ENCODE measurements at places on chromosomes 7 and 10. TPM values are rescaled to one million over a fixed set of nuclear protein-coding genes. Genes with fewer than 3 reads are reported as not detected.

Gene PANK1
- total RNA-seq: 55.9 TPM

Gene HABP2
- 162 TPM for total RNA-seq

Gene ERVW-1
- total RNA-seq: not detected

Gene CYP2C9
- total RNA-seq: 1,649 TPM

Gene RGR
- total RNA-seq: not detected

Gene LBX1
- total RNA-seq: not detected

Gene OR9A2
- total RNA-seq: not detected

Gene OR2A12
- total RNA-seq: not detected

Gene TRIM8
- total RNA-seq: 40.1 TPM

DNA sequence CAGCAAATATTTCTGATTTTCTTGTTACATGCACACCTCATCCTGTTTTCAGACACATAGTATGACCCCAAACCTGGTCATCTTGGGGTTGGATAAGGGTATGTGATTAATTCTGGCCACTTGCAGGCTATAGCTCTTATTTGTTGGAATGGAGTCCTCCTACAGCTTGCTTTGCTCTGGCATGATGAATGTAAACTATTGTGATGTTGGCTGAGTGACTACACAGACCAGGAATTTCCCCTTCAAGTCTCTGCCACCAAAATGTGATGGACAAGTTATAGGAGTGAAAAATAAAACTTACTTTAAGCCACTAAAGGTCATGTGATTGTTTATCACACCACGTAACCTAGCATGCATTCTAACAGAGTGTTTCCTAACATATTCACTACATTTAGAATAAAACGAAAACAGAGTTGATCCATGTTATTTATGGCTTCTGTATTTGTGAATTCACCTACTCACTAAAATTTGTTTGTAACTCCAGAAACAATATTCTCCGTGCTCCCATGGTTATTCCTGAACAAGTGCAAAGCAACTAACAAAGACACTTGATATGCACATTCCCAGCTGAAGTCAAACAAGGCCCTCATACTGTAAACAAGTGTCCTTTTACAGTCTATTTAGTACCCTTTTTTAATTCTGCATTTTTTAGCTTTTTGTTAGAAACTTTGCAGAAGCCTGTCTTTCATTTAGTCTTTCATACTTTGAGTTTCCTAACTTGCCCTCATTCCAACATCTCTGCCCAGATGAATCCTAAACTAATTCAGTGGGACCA, 599.2 kb upstream of the PCDH15 start:
- DNase-seq: no peak

DNA sequence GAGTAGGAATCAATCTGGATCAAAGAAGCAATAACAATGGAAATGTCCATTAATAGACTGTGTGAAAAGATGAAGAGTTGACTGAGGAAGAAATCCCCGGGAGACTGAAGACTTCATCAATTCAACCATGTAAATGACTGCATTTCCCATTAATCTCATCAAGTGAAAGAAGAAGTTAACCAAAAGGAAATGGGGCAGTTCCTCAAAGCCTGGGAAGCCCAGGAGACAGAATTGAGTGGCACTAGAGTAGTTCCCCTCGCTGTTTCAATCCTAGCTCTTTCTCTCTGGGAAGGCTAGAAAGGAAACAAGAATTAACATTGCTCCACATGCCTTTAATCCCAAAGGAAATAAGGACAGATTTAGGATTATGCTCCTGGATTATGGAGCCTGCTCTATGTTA, 4.8 kb upstream of the OR6V1 start:
- no peak for DNase-seq

DNA sequence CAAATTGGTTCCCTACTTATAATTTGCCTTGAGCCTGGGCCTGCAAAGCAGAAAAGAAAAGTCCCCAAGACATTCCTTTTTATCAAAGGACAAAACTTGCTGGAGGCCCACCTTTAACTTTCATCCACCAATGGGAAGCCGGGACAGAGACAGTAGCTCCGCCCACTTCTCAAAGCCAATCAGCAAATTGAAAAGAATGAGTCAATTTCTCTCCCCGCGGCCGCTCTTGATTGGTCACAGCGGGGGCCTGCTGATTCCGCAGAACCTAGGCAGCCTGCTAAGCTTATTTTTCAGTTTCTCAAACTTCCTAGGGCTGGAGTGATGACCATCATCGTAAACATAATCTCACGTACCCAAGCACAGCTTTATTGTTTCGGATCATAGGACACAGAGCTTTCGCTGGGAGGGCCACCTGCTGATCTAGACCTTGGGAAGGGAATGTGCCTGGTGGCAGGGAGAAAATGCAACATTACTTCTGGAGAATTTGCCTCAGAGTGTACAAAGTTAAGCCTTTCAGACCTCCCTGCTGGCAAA, at the start of gene SLC13A4:
Gene SLC13A4, minus strand, starts transcription at position 51 of the 534 bp plus-strand sequence. CDS start 690 bp downstream, outside the sequence.
- DNase-seq: no peak

GRCh38 chr10:117830787-117831212, 215.9 kb downstream of the RAB11FIP2 start:
- no peak for DNase-seq

- DNase-seq: no peak
These were observed 78.4 kb downstream of the NXPH1 start for GRCh38 chr7:8511855-8512254.

DNA sequence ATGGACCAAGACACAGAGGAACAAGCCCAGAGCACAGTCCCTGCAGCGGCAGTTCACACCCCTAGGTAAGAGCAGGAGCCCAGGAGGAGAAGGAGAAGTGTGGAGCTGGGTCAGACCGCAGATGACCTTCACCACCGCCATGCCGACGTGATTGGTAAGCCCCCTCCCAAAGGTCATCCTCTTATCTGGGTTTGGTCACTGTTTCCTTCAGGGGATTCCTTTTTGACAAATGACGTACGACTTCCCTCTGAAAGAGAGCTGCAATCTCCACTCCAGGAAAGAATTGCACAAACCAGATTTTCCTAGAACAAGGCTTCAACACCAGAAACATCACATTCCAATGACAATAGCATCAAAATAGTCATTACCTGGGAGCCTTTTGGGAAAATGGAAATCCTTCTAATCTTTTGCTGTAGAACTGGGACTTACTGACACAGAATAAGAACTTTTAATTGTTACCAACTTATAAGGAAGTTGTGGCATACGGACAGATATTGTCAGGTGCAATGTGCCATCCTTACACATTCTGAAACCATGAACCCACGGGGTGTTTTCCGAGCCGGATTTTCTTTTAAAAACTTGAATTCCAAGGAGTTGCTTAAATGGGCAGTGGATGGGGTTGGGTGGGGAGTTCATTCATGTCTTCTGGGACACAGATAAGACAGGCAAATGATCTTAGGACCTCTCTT, 20.8 kb upstream of the ADAM12 start:
- DNase-seq: no peak

DNA sequence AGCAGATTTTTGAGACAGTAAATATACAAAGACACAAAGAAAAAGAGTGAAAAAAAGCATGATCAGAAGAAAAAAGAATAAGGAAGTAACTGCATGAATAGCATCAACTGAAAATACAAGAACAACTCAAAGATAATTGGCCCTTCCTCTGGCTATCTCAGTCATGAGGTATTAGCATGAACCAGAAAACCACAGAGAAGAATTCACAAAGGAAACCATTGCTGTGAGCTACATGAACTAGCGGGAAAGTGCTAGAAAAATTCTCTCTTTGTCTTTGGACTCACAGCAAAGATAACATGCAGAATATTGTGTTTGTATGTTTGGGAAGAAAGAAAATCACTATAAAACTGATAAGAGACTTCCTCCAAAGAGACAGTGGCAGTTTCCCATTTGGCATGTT, 82.9 kb downstream of the SORCS1 start:
- DNase-seq: no peak

GRCh38 chr7:78019447-78020135, 221.0 kb downstream of the PHTF2 start:
- peak; percentile 95 for DNase-seq

GRCh38 chr7:149175150-149175549, 20.2 kb upstream of the ZNF282 start:
- DNase-seq: no peak

- no peak for DNase-seq
These were observed 150.4 kb upstream of the PRPS1L1 start for GRCh38 chr7:18177815-18178660.

GRCh38 chr7:2243458-2243857, 1.4 kb downstream of the NUDT1 start:
- DNase-seq: no peak

DNA sequence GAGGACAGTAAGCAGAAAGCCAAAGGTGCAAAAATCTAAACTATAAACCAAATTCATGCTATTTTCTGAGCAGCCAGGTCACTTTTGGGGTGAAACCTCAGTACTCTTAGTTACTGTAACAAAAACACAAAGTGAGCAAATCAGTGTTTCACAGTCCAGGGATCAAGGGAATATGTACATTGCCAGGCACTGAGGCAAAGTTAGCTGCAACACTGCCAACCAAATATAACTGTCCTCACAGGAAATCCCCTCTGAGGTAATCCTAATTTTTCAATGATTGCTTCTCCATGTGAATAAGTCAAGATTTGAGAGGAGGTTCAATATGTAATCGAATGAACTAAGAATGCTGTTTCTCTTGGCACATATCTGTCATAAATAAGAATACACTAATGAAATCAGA, 229.7 kb downstream of the TSPAN12 start:
- no peak for DNase-seq

DNA sequence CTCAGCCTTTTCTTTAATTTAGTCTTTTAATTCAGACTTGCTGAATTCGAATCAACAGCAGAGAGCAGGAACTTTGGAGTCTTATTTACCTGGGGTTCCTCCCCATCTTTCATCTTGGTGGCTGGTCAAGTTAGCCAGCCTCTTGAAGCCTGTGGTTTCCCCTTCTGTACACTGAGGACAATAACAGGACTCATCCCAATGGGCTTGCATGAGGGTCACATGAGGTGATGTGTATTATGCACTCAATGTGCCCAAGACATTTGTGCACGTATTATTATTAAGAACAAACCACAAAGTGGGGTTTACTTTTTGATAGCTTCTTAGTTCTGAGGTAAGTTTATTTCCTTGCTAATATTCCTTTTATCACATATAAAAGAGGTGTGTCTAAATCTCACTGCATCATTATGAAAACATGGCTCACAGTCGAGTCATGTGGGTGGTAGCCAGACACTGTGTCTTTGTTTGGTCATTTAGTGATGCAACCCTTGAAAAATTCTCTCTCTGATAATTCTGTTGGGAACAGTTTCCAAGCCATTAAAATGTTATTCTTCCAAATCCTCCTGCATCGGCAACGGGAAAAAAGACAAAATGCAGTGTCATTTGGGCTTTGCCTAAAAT, 86.5 kb upstream of the GRB10 start:
- DNase-seq: no peak

DNA sequence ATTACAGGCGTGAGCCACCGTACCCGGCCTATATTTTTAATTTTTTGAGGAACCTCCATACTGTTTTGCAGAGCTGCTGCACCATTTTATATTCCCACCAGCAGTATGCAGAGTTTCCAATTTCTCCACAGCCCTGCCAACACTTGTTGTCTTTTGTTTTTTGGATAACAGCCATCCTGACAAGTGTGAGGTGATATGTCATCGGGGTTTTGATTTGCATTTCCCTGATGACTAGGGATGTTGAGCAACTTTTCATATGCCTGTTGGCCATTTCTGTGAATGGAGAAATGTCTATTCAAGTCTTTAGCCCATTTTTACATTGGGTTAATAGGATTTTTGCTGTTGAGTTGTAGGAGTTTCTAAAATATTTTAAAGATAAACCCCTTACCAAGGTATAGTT, 22.2 kb downstream of the ENTPD7 start:
- DNase-seq: no peak

- DNase-seq: no peak
These were observed 35.4 kb downstream of the DRGX start for GRCh38 chr10:49360271-49361177.

GRCh38 chr10:70500368-70500767, 21.8 kb downstream of the PALD1 start:
- DNase-seq: no peak

DNA sequence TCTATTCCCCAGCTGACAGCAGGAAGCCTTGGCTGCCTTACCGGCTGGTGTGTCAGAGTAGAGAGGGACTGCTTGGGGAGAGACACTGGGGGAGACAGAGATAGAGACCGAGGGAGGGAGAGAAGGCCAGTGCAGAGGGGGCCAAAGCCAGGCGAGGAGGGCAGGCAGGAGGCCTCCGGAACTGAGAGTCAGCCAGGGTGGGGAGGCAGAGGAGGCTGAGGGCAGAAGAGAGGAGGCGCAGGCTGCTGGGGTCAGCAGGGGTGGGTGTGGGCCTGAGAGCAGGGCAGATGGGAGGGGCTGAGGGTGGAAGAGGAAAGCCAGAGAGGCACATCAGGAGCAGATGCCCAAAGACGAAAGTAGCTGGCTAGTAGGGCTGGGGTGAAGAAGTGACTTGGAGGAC, 57.2 kb upstream of the PAX2 start:
- no peak for DNase-seq

- no peak for DNase-seq
These were observed 1.7 kb downstream of the ATAD1 start for GRCh38 chr10:87816163-87816897.

DNA sequence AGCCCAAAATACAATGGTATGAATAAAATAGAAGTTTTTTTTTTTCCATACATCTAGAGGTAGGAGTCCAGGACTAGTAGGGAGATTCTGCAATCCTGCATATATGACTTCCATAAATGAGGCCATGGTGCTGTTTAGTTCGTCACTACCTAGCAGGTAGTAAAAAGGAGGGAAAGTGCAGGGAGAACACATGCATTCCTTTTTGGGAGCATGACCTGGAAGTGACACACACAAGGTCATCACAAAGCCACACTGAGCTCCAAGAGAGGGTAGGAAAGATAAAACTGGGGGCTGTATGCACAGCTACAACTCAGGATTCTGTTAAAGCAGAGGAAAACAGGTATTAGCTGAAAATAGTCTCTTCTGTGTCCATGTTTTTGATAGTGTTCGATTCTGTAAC, 2.2 kb downstream of the CROT start:
- DNase-seq: no peak

- DNase-seq: no peak
These were observed 22.4 kb upstream of the PRSS58 start for GRCh38 chr7:142280263-142280662.

- DNase-seq: no peak
These were observed 32.8 kb downstream of the SLC16A12 start for GRCh38 chr10:89502549-89502948.

- no peak for DNase-seq
These were observed 22.3 kb downstream of the ZNF503 start for GRCh38 chr10:75379212-75379724.
